Substantia nigra (tissue), 51 donors: ENCODE measurements at places on chromosomes 16 and 17.

DNA sequence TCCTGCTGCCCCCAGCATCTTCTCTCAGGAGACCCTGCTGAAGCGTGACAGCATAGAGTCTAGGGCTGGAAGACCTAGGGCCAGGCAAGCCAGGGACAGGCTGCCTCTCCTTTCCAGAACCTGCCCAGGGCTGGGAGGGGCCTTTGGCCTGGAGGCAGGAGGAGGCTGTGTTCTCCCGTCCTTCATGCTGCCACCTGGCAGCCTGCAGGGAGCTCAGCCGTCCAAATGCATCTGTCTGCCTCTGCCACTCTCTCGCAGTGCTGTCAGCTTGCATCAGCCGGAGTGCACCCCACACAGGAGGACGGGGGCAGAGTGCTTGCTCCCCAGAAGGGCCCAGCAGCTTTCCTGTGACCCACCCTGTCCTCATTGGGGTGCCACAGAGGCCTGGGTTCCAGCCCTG is 31.3 kb downstream of the ARHGAP23 start:
- DNase-seq, result no peak

DNA sequence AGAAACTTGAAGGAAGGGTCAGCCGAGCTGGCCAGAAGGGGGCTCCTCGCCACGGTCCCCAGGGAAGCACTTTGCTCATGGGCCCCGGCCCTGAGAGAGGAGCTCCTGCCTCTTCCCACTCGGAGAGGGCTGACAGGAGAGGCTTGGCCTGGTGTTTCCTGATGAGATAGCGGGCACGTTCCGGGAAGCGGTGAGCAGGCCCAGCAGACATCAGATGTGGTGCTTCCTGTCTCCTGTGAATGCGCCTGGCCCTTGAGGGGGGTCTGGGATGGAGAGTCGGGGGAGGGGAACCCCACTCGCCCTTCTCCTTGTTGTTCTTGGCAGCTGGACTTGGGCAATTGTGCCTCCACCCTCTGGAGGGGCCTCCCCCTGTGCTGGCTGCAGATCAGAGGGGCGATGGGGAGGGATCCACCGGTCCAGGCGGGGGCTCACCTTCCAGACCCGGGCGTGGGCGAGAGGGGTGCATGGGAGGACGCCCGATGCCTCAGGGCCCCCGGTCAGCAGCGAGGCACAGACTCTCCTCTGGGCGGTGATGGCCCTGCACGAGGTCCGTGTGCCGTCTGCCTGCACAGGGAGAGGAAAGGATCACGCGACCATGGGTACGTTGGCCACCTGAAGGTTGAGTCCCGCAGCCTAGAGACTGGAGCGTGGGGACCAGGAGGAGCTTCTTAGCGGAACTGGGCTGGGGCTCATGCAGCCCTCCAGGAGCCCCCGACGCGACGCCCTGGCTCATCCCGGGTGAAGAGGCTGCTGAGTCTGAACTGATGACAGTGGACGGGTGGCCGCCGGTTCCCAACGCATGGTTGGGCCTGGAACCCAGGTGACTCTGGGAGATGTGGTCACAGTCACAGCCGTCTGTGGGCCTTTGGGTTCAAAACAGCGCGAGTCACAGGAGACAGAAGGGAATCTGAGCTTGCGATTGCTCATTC is 25.4 kb downstream of the METRNL start:
- no peak for DNase-seq

DNA sequence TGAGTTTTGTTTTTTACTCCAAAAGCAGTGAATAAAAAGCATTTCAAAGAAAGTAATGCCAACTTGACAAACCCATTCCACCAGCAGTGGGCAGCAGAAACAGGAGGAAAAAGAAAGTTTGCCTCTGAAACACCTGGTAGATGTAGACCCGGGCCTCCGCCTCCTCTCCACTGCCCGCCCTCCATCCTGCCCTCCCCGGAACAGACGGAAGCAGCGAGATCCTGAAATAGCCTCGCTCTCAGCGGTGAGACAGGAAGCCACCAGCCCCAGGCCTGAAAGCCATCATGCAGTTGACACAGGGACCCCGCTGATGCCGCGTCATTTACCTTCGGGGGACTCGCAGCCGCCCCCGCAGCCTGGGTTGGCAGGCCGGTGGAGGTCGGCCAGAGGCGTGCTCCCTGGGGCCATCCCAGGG is 67.8 kb downstream of the C16orf78 start:
- DNase-seq, result no peak

DNA sequence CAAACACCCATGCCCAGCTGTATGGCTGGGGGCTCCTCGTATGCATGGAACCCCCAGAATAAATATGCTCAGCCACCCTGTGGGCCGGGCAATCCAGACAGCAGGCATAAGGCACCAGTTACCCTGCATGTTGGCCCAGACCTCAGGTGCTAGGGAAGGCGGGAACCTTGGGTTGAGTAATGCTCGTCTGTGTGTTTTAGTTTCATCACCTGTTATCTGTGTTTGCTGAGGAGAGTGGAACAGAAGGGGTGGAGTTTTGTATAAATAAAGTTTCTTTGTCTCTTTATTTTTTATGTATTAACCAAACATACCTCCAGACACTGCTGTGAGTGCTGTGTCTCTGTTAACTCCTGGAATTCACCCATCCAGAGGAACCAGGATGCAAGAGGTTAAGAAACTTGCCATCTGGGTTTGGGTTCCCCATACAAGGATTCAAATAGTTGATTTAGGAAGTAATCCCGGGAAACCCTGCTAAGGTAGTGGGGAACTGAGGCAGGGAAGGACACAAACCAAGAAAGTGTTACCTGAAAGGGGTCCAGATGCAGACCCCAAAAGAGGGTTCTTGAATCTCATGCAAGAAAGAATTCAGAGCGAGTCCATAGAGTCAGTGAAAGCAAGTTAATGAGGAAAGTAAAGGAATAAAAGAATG is 37.4 kb upstream of the IL21R start:
- no peak for DNase-seq
